ENCODE measurements at places on chromosomes 3 and 15.

DNA sequence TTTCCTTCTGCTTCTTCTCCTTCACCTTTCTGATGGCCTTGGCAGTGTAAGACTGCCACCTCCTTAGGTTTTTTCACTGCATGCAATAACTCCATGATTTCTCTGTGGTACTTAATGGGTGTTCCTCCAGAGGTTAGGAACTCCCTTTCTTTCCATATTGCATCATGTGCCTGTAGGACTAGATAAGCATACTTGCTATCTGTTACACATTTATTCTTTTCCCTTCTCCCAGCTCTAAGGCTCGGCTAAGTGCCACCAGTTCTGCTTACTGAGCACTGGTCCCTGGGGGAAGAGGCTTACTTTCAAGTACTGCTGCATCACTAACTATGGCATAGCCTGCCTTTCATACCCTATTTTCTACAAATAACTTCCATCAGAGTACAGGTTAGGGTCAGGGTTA lies 351.8 kb downstream of the OTOL1 start:
- no peak for DNase-seq

DNA sequence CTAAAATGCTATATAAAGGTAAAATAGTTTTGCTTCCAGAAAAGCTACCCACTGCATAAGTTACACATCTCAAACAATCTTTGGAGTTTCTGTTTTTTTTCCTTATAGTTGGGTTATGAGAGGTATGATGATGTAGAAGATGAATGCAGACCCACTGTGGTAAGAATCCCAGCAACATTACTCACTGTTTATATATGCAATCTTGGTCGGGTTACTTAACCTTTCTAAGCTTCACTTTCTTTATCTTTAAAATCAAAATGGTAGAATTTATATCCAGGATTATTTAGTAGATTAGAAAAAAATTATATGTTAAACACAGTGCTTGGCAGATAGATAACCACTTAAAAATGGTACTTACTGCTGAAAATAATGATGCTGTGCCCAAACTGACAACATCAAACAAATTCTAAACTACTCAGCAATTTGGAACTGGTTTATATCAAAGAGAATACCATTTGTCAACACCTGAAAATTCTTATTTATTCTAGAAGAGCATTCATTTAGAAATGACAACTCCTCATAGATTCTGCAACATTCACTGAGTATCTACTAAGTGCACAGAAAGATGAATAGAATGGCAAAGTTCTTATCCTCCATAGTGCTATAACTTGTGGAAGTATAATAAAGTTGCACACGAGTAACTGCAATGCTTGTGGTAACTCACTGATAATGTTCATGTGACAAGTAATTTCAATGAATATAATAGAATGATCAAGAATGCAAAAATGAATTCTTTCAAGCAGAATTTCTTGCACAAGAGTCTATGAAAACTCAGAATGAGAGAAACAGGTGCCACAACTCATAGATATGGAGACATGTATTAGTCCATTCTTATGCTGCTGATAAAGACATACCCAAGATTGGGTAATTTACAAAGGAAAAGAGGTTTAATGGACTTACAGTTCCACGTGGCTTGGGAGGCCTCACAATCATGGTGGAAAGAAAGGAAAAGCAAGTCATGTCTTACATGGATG lies 129.0 kb upstream of the SLC7A14 start:
- DNase-seq: no peak

DNA sequence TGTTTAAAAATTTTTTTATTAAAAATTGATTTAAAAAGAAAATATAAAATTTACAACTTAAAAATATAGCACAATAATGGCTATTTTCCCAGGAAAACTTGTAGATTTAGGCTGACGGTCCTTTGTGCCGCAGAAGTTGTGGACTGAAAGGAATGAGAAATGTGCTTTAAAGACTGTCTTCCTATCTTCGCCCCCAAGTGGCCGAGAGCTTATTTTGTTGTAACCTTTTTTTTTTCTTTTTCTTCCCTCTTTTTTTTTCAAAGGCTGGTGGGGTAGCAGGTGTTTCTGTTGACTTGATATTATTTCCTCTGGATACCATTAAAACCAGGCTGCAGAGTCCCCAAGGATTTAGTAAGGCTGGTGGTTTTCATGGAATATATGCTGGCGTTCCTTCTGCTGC lies 15.5 kb downstream of the SLC25A26 start:
- no peak for DNase-seq

GRCh38 chr3:27289769-27290413 lies 79.3 kb downstream of the NEK10 start:
- DNase-seq: no peak

DNA sequence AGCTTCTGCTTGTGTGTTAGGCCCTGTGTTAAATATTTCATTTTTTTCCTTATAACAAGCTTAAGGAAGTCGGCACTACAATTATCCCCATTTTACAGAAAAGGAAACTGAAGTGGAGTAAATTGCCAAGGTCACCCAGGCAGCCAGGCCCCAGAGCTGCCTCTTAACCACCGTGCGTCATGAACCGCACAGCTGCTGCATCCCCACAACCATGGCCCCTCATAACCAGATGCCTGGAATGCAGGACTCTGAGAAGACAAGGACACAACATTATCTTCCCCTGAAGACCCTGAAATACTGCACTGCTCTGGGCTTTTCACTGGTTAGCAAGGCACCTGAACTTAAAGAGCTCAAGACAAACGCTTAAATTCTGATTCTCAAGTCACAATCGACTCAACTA lies 14.6 kb downstream of the LRIG1 start:
- DNase-seq: no peak

DNA sequence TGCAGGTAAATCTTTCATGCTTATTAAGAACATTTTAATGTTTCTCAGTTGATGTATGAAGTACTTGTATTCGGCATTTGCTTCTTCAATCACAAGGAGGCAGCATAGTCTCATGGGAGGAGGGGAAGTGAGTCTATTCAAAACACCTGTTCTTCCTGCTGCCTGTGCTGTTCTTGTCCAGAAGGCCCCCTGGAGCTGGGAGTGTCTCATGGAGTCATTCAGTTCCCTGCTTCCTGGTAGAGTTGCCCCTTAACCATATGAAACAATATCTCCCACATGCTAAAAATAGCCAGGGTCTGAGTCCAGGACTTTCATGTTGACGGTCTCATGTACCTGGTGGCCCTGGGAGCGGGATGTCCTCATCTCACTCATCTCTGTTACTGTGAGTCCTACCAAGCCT lies 15.5 kb upstream of the PPP1R2 start:
- no peak for DNase-seq

DNA sequence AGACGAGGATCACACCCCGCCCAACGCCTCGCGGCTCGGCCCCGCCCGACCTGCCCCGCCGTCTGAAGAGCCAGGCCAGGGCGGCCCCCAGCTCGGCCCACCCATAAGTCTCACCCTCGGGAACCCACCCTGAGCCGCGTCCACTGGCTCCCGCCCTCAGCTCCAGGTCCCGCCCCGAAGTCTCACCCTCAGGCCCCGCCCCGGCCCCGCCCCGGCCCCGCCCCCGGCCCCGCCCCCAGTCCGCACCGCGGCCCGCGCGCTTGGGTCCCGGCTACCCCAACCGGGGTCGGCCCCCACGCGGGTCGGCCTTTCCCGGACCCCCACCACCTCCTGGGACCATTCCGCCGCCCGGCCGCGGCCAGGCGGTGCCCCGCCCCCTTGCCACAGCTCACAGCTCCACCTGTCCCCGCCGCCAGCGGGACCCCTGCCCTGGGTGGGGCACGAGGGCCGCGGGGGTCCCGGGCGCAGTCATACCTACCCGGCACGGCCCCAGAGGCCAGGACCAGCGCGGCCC lies 489 bp downstream of the CSPG5 start:
- DNase-seq: no peak

Measured in occipital lobe (tissue), 3 donors.